Kidney (tissue), 22 donors: ENCODE measurements at places on chromosomes 7 and 10. TPM values are rescaled to one million over a fixed set of nuclear protein-coding genes. Genes with fewer than 3 reads are reported as not detected.
A peak's percentile ranks its signal among the peaks of the same experiment; 100 is the strongest.

DNA sequence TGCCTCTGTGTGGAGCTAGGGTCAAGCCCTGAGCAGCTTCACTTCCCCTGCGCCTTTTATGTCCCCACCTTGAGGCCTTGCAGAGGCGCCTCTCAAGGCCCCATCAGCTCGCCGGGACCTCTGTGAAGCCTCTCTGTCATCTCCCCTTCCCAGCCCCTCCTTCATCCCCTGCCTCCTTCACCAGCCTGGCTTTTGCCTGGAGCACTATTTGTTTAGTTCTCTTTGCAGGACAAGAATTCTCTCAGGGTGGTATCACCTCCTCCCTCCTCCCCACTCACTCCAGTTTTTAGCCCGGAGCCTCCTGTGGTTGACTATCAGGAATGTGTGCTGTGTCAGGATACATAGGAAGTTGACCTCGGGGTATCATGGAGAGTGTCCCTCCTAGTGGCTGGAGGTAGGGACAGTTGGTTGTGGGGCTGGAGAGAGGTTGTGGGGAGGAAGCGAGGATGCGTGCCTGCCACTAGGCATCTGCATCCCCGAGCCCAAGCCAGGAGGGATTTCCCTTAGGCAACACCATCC lies 89.8 kb upstream of the ANLN start:
- no peak for DNase-seq

The SLC13A1 gene
- total RNA-seq: 10.1 TPM

- no peak for DNase-seq
Measured at GRCh38 chr10:105253515-105254212, 612.6 kb downstream of the SORCS3 start.

- DNase-seq: no peak
Measured at GRCh38 chr10:90958781-90959180, 37.9 kb upstream of the ANKRD1 start.

- DNase-seq: no peak
Measured at GRCh38 chr10:19917751-19918478, 101.7 kb downstream of the PLXDC2 start.

GRCh38 chr7:145644426-145645134 lies 472.0 kb upstream of the CNTNAP2 start:
- no peak for DNase-seq

GRCh38 chr10:25017154-25017590 lies 760 bp downstream of the THNSL1 start:
- DNase-seq: no peak

GRCh38 chr7:7254908-7255307 lies 72.6 kb downstream of the C1GALT1 start:
- DNase-seq: no peak

- DNase-seq: no peak
Measured at GRCh38 chr7:102044641-102044983, 227.2 kb downstream of the CUX1 start.

DNA sequence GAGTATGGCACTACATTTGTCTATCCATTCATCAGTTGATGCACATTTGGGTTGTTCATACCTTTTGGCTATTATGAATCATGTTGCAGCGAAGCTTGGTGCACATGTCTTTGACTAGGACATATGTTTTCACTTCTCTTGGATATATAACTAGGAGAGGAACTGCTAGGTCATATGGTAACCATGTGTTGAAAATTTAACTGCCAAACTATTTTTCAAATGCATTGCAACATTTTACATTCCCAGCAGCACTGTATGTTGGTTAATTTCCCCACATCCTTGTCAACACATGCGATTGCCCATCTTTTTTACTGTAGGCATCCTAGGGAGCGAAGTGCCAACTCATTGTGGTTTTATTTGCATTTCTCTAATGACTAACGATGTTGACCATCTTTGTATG lies 183.4 kb downstream of the PRKCQ start:
- no peak for DNase-seq

- DNase-seq: no peak
Measured at GRCh38 chr7:5334671-5335070, 51.9 kb downstream of the SLC29A4 start.

DNA sequence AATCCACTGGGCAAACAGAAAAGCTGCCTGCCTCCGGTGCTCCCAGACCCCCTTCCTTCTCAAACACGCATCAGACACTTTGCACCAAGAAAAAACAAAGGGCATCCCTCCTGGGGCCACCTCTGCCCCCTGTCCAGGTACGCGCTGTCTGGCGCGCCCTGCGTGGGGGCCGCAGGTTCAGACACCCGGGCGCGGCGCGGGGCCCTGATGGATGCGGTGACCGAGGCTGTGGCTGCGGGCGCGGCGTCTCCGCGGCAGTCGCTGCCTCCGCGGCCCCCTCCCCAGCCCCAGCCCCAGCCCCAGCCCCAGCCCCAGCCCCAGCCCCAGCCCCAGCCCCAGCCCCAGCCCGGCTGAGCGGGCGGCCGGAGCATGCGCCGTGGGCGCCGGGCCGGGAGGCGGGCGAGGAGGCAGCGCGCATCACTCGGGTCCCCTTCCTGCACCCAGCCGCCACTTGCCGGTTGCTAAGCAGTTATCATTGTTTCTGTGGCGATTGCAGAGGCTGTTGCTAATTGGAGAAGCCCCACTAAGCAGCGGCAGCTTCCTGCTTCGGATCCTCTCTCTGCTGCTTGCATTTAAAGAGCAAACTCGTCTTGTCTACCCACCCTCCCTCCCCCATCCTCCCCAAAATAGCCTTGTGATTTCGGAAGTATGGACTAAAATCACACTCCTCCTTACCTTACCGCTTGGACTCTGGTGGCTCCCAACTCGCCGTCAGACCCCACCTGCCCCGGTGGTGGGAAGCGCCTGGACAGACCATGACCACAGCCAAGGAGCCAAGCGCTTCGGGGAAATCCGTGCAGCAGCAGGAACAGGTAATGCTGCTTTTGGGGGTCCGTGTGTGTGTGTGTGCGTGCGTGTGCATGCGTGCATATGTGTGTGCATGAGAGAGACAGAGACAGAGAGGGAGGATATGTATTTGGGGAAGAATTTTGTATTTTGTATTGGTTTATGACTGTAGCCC lies 252.8 kb downstream of the DPP6 start:
- DNase-seq: peak; percentile 44

DNA sequence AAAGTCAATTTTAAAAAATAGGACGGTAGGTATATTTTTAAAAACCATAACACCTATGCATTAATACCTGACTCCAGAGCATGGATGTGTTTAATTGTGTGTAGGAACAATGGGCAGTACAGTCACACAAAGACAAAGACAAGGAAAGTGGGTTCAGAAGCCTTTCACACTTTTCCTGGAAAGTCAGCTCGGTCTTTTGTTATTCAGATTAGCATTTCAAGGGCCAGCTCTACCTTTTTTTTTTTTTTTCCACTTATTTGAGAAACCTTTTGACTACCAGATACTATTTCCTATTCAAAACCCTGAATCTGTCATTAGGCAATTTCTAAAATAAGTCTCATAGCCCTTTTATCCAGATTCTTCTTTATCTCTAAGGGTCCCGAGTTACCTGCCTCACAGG lies 401.9 kb downstream of the PARD3 start:
- no peak for DNase-seq

GRCh38 chr7:46320956-46321355 lies 399.9 kb upstream of the IGFBP3 start:
- DNase-seq: no peak

- no peak for DNase-seq
Measured at GRCh38 chr10:68625316-68625921, 65.3 kb downstream of the TET1 start.

The RET gene
- 3.1 TPM for total RNA-seq

- DNase-seq: no peak
Measured at GRCh38 chr10:97650726-97651125, 10.3 kb downstream of the PI4K2A start.

GRCh38 chr10:108425283-108425964 lies 1260.9 kb upstream of the SORCS1 start:
- DNase-seq: no peak

The DPP6 gene
- 1.8 TPM for total RNA-seq

DNA sequence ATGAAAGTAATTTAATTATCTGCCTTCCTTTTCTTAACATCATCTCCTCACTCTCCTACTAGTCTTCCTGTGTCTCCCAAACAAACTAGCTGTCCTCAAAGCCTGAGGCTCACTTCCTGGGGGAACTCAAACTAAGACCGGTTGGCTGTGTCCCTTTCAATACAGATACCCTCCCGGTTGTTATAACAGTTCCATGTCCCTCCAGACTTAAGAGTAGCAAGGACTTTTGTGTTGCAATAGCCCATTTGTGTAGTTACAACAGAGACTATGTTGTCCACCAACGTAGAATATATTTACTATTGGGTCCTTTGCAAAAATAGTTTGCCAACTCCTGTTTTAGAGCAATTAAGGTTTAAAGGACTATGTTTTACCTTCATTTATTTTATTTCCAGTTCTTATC lies 8.6 kb upstream of the TARP start:
- no peak for DNase-seq

DNA sequence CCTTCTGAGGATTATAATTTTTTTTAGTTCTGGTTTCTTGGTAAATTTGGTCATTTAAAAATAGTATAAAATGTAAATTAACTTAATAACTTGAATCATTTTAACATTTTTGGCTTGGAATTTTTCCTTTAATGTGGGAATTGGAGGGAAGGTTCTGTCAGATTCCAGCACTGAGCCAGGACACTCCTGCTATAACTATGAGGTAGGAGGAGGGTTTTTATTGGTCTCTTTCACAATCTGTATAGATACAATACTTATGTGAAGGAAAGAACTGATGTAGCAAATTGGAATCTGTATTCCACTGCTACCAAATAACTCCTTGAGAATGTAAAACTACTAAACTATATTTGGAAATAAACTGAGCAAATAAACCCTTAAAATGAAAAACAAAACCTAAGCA lies 3.2 kb downstream of the PRKG1 start:
- DNase-seq: no peak

The MORN4 gene
- 9.1 TPM for total RNA-seq

GRCh38 chr10:123996302-123996701 lies 97.1 kb downstream of the CHST15 start:
- DNase-seq: peak; percentile 40

The GNAT3 gene
- not detected for total RNA-seq

DNA sequence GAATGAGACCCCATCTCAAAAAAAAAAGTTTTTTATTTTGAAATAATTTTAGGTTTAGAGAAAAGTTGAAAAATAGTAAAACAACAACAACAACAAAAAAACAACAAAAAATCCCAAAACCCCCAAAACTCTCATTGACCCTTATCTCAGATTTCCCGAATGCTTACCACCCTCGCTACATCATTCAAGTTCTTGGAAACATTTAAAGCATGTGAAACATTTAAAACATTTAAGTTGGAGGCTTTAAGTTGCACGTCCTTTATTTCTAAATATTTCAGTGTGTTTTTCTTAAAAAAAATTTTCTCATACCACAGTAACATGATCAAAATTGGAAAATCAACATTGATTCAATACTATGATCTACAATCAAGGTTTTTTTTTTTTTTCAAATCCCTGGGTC lies 382 bp upstream of the ARMS2 start:
- no peak for DNase-seq
